ENCODE measurements at places on chromosomes 12 and 14. TPM values are rescaled to one million over a fixed set of nuclear protein-coding genes. Genes with fewer than 3 reads are reported as not detected.

DNA sequence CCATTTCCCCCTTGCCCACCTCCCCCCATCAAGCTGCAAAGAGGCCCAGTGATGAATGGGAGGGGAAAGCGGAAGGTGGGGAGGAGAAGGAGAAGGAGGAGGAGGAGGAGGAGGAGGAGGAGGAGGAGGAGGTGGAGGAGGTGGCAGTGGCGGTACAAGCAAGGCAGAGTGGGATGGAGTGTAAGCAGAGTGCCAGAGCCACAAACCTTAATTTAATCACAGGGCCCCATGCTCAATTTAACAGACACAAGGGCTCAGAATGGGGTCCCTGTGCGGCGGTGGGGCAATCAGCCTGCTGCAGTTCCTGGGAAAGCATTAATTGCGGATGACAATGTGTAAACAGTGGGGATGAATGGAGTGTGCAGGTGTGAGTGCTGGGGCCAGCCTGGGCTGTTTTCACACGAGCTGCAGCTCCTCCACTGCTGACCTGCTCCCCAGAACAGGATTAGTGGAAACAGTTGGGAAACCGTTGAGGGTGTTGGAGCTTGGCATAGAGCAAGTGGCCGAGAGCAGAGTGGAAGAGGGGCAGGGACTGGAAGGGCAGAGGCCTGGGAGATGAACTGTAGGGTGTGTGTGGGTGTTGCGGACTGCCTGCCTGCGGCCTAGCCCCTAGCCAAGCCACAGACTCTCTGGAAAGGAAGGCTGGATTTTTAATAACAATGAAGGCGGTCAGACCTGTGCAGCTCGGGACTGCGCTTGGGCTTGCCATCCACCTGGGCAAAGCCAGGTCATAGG, 36.4 kb upstream of the SMOC1 start:
- DNase-seq, result no peak

DNA sequence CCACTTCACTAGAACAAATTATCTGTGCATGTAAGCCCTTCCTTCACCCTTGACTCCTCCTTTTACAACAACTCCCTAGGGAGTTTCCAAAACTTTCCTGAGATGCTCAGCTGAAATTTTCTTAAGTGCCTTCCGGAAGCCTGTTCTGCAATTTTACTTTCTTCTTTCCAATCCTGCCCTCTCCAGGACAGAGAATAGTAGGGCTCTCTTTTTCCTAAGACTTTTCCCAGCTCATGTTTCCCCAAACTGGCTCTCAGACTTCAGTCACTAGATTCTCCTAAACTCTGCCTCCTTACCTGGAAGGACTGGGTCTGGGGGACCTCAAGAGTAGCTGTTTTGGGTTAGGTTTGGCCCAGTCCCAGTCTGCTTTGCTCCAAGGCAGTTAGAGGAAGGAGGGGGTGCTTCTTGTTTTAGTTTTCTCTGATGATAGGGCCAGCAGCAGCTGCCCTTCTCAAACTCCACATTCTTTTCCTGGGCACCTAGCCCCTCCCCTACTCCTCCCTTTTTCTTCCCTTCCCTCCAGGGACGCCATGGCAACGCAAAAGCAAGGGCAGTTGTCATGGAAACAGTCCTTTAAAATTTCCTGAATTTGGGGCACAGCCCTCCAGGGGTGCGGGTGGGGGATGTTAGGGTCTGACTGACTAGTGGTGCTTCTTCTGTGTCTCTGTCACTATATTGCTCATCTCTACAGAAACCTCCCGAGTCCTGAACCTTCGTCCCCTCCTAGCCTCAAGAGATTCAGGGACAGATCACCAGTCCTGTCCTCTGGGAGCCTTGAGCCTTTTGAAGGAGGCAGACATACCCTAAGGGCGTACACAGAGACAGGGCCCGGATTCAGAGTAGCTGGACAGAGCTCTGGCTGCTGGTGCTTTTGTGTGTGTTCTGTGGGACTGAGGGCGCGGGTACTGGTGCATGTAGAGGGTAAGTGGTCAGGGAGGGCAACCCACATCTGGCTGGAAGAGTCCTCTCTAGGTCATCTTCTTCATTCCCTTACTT, 17.0 kb downstream of the PPP1R1A start:
- no peak for DNase-seq

- DNase-seq, result no peak
Measured at GRCh38 chr12:104226672-104227071, 11.1 kb downstream of the TXNRD1 start.

GRCh38 chr12:32918890-32919801, 22.6 kb upstream of the PKP2 start:
- DNase-seq, result no peak

GRCh38 chr14:61653507-61653906, 41.8 kb upstream of the HIF1A start:
- DNase-seq, result no peak

KLRG1 gene
- total RNA-seq, result 7.0 TPM

MSRB3 gene
- total RNA-seq, result 8.3 TPM

GARIN6 gene
- not detected for total RNA-seq

RFLNA gene
- total RNA-seq, result 2.1 TPM
